ENCODE measurements at places on chromosomes 1 and 21.

- no peak for DNase-seq
These were observed 17.6 kb upstream of the TSHB start for GRCh38 chr1:115012006-115012405.

DNA sequence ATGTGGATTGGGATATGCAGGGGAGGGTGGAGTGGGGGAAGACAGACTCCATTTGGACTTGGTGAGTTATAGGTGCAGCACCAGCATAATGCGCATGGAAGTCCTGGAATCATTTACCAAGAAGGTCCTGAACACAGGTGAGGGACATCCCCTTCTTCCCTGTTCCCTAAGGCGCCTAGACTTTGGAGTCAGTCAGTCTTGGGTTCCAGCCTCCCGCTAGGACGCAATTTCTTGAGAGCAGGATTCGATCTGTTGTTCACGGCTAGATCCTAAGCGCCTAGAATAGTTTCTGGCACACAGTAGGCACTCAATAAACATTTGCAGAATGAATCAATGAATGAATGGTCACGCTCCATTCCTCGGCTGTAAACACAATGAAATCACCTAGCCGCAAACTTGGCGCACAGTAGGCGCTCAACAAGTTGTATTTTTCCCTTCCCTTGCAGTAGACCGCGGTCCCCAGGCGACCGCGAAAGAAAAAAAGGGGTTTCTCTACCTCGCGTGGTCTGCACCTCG lies 1.0 kb upstream of the AK4 start:
- no peak for DNase-seq

- DNase-seq = peak; percentile 60
These were observed 7.7 kb upstream of the PPM1J start for GRCh38 chr1:112722601-112723510.

GRCh38 chr1:81833722-81834121 lies 33.0 kb downstream of the ADGRL2 start:
- peak; percentile 21 for DNase-seq

- peak; percentile 88 for DNase-seq
These were observed 13.4 kb downstream of the ITSN1 start for GRCh38 chr21:33655588-33656221.

- DNase-seq = no peak
These were observed 9.3 kb upstream of the MAST2 start for GRCh38 chr1:45793942-45794604.

DNA sequence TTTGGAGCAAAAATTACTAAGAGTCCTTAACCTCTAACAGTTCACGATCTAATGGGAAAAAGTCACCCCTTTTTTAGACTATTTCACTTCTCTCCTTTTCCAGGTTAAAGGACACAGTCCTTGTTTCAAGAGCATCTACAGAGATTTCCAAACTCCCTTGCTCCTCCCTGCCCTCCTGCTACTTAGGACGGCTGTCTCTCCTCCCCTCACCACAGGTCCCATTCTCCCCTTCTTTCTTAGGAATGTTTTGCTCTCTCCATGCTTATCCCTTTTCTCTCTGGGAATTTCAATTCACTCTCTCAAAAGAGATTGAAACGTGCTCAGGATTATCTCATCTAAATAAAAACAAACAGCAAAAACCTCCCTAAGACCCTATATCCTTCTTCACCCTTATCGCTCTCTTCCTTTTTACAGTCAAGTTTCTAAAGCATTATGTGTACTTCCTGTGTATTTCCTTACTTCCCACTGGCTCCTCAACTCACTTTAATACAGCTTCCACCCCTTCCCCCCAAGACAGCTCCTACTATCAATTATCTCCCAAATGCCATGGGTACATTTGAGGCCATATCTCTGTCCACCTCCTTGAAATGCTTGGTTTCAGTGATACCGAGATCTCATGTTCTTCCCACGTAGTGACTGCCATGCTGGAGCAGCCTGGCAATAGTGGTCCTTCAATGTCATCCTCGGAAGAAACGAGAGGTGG lies 43.2 kb upstream of the ZNF281 start:
- DNase-seq = no peak

- peak; percentile 67 for DNase-seq
These were observed 2.1 kb upstream of the AHDC1 start for GRCh38 chr1:27605796-27606707.

DNA sequence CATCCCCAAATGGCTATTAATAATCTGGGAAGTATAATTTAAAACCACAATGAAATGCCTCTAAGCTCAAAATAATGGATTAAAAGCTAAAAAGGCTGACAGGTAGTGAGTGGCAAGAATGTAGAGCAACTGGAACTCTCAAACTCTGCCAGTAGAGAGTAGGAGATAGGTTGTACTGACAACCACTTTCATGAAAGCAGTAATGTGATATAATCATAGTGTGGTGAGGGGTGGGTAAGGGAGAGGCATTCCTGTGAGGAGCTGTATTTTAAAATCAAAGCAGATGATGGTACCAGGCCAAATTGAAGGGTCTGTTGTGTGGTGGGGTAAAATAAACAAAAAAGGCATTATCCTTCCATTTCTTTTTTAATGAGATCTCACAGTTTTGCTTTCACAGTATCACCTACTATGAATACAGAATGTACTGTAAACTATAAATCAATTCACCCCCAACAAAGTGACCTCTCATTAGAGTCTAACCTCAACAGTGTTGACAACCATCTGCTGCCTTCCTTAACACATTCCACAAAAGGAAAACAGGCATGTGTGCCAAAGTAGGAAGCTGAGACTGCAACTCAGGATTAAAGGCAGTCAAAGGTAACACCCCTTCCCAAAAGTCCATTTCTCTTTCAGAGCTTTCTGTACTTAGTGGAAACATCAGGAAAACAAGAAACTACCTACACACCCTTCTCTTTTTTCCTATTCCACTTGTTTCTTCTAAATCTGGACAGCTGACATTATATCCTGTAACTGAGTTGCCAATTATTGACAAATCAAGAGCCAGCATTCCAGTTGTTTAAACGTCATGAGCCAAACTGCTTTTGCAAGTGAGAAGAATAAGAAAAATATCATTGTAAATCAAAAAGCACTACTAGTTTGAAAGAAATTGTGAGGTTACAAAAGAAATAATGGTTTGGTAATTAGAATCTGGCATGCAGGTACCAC lies 130.8 kb downstream of the FAF1 start:
- peak; percentile 14 for DNase-seq

- peak; percentile 93 for DNase-seq
These were observed 2.8 kb upstream of the SPSB1 start for GRCh38 chr1:9289711-9290485.

GRCh38 chr1:31549809-31550620 lies 26.3 kb upstream of the TINAGL1 start:
- no peak for DNase-seq

DNA sequence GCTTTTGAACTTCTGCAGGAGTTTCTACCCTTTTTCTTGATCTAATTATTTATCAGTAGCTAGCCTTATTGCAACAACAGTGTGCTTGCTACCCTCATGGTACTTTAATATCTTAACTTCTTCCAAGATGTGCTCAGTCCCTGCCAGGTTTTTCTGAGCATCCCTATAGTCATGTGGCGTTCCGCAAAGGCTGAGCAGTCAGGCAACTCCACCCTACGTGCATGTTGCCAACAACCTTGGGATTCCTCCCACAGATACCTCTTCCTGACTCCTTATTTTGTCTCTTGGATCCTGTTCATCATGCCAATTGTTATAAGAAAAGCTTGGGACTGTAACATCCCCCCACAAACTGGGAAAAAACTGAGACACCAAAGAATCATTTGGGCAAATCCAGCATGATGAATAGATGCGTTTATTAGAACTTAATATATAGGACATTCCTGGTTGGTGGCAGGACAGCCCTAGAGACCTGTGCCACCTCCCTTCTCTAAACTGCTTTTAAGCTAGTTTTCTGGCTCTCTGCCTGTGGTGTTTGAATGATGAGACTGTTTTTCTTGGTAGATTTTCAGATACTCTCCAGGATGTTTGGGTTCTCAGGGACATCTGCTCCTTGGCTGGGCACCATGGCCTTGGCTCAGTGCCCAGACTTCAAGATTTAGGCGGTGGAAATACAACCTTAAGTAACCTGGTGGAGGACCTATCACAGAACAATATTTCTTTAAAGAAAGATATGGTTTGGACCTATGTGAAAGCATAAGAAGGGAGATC lies 27.1 kb upstream of the KCTD3 start:
- DNase-seq = peak; percentile 11

GRCh38 chr1:115467790-115468189 lies 129.7 kb upstream of the NGF start:
- DNase-seq = no peak

DNA sequence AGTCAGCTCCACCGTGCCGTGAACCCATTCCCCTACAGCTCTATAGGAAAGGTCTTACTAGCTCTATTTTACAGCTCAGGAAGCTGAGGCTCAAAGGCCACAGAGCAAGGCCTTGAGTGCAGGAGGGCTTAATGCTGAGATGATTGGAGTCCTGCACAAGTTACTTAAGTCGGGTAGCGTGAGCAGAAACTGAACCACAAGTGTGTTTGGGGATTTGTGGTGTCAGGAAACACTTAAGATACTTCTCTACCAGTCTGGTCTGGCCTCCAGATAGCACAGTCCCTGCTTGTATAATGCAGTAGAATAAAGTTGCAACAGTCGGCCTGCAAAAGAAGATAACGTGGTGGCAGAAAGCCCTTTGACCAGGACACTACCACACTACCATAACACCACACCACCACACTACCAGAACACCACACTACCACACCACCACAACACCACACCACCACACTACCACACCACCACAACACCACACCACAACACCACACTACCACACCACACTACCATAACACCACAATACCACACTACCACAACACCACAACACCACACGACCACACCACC lies 118.1 kb downstream of the SPSB1 start:
- DNase-seq = peak; percentile 86

DNA sequence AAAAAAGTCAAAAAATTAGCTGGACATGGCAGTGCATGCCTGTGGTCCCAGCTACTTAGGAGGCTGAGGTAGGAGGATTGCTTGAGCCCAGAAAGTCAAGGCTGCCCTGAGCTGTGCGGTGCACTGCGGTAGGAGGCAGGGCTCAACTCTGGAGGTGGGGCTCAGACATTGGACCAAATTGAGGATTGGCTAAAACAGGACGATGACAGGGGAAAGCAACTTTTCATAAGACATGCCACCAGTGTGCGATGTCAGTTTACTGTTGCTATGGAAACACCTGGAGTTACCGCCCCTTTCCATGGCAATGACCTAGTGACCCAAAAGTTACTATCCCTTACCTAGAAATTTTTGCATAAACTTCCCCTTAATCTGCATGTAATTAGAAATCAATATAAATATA lies 85.3 kb downstream of the DISP3 start:
- DNase-seq = no peak

DNA sequence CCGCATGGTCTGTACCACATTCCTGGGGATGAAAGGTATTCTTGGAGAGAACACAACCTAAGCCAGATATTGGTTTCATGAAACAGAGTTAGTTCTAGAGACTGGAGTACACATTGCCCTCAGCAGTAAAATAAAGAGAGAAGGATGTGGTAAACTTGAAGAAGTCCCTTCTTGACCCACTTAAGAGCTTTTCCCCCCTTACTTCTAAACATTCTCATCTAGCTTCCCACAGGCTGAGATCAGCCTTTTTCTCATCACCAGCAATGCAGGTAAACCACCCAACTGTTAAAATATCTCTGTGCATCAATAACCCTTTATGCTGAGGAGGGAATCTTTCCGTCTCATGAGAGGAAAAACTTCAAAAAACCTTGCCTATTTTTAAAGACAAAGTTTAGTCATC lies 62.6 kb downstream of the SUSD4 start:
- no peak for DNase-seq

DNA sequence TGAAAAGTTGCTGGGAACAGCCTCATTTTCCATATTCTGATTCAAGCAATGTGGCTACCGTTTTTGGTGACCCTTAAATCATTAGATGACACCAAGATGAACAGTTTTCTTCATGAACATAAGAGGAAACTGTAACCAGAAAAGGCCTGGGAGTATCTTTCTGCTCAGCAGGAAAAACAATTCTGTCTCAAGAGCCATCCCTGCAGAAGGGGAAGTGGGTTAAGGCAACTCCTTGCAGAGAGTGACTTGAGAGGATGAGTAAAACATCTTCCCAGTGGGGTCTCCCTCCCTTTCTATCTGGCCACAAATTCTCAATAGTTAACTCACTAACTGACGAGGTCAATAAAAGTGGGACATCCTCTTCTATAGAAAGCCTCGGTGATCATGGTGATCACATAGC lies 187.6 kb upstream of the NRIP1 start:
- DNase-seq = no peak
